WTC11 (cell line): ENCODE measurements at places on chromosomes 5 and 9.

GRCh38 chr9:96072930-96073329 lies 197.4 kb downstream of the ERCC6L2 start:
- no peak for DNase-seq

- no peak for DNase-seq
Measured at GRCh38 chr9:116403171-116403570, 249.6 kb downstream of the PAPPA start.

DNA sequence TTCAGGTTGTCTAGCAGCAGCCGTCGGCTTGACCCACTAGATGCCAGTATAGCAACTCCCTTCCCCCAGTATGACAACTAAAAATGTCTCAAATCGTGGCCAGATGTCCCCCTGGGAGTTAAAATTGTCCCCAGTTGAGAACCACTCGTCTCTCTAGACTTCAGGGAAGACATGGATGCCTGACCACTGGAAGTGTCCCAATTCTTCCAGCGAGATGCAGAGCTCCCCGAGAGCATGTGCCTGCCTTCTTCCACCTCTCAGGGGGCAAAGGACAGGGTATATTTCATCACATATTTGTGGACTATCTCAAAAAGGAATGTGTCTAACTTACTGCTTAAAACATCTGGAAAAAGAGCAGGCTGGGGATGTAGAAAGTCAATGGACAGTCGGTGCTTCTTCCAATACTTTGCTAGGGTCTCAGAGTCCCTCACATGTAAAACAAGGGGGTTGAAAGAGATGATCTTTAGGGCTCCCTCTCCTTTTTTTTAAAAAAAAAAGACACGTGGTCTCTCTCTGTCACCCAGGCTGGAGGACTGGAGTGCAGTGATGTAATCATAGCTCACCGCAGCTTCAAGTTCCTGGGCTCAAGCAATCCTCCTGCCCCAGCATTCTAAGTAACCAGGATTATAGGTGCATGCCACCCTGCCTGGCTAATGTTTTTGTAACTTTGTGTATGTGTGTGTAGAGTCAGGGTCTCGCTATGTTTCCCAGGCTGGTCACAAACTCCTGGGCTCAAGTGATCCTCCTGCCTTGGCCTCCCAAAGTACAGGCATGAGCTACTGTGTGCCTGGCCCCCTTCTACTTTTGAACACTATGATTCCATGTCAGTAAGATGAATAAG lies 190.6 kb downstream of the DAB2IP start:
- no peak for DNase-seq

GRCh38 chr5:118115791-118116190 lies 872.6 kb downstream of the DTWD2 start:
- DNase-seq: no peak

DNA sequence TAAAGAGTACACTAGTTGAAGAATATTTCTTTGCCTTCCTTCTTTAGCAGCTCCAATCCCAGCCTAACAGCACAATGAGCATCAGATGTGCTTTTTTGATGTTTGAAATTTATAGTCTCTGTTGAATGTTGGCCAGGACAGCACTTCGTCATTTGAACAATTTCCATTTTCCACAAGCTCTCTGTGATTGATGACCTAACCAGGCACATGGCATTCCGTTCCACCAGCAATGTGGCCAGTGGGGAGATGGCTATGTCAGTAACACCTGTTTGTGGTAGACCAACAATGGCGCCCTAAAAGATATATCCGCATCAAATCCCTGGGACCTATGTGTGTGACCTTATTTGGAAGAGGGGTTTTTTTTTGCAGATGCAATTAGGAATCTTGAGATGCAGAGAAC lies 66.8 kb downstream of the PALM2AKAP2 start:
- no peak for DNase-seq

GRCh38 chr9:16303506-16303905 lies 567.0 kb downstream of the BNC2 start:
- DNase-seq: no peak

DNA sequence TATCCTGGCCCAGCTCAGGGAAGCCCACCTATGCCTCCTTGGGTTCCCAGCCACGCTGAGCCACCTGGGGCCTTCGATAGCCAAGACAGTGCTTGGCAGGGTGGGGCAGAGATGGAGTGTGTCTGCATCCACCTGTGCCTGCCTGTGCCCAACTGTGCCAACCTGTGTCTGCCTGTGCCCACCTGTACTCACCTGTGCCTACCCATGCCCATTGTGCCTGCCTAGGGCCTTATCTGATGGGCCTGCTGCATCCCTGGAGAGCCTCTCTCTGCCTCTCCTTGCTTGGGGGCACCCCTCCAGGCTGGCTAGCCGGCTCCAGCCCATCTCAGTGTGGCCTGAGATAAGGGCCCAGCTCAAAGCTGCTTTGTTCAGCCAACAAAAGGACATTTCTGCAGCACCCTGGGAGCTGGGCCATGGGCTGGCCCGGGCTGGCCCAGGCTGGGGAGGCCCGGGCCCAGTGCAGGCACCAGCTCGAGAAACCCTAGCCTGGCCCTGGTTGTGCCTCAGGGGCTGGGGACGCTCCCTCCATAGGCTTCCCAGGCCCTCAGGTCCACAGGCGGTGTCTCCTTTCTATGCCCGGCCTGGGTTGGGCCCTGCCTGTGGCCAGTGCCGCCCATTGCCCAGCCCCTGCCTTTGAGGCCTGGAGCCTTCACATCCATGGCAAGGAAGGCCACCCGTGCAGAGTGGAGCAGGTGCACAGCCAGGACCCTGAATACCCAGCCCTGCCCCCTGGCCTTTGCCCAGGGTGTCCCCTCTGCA lies 37.3 kb upstream of the NOTCH1 start:
- no peak for DNase-seq

DNA sequence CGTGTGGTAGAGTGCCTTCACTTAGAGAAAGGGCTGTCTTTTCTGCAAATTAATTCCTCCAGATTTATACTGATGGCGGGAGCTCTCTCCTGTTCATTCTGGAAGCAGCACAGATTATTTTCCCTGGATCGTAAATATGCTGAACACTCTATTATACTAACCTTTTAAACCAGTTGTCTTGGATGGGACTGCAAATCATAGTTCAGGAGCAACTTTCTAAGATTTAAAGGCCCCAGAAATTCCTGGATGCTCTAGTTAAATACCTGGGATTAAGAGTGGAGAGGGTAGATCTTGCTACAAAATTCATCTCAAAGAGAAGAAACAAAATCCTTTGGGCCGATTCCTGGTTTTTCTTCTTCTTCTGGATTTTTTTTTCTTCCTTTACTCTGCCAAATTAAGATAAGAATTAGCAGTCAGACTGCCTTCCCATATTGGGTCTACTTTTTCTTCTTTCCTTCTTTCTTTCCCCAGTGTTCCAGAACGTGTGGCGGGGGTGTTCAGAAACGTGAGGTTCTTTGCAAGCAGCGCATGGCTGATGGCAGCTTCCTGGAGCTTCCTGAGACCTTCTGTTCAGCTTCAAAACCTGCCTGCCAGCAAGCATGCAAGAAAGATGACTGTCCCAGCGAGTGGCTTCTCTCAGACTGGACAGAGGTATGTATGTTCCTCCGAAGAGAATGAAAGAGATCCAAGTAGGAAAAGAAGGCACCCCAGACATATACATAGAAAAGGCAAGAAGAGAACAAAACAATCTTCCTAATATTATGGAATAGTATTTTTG lies 262.7 kb downstream of the SAXO1 start:
- no peak for DNase-seq

DNA sequence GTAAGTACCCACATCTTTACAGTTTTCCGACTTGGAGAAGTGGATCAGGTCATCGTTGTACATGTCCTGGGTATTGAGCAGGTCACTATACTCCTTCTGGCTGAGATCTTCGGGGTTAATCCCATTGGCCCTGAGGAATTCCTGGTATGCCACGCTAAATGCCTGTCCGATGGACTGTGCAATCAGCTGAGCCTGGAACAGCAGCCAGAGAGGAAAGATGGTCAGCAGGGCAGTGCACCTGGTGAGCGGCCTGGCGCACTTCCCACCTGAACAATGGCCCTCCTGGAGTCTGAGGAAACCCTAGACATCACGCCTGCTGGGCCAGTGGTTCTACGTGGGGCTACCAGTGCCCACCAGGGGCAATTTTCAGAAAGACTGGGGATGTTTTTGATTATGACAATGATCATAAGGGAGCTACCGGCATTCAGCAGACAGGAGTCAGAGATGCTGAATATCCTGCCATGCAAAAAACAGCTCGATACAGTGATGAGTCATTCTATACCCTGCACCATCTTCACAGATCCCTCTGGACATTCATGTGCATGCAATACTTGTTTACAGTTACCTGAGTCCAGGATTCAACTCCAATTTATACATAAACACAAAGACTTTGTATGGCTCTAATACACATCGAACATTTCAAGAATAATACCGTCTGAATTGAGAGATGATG lies 127.2 kb downstream of the ENTREP1 start:
- DNase-seq: no peak

DNA sequence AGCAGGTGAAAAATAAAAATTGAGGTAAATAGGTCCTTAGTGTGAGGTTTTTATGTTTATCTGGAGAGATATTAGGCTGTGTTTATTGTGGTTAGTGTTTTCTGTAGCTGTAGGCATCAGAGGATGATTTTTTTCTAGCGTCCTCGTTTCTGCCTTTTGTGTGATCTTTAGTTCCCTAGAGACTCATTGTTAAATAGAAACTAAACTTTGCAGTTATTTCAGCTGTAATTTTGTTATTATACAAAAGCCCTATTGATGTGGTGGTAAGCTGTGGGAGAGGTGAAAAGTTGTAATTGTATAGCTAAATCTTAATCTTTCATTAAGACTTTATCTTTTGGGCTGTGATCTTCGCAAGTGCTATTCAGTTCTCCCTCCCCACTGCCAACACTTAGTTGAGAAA lies 340.3 kb downstream of the CYLC2 start:
- DNase-seq: no peak

DNA sequence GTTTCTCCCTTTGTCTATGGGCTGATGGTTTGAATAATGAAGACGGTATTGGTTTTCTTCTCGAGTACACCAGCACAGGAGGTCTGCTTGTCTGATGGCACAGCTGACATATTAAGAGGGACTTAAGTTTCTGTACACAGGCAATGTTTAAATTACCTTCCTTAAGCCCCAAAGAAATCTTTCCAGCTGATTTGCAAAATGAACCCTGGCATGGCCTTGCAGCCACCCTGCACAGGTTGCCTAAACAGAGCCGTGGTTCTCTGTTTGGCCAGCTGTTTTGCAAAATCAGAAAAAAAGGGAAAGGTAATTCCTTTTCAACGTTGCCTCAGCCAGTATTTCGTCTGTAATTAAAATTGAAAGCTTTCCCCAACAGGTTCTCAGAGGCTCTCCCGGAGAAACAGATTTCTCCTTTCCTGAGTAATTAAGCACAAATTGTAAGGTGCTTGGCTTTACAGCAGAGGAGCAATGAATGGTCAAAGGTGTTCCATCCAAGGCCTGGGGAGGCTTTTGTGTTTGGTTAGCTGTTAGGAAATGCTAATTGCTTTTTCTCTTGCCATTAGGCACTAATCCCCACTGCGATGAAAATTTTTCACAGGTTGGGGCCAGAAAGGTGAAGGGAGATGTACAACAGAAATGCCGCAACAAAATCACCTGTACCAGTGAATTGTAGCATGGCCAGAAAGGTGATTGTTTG lies 138.9 kb downstream of the RASEF start:
- DNase-seq: no peak

DNA sequence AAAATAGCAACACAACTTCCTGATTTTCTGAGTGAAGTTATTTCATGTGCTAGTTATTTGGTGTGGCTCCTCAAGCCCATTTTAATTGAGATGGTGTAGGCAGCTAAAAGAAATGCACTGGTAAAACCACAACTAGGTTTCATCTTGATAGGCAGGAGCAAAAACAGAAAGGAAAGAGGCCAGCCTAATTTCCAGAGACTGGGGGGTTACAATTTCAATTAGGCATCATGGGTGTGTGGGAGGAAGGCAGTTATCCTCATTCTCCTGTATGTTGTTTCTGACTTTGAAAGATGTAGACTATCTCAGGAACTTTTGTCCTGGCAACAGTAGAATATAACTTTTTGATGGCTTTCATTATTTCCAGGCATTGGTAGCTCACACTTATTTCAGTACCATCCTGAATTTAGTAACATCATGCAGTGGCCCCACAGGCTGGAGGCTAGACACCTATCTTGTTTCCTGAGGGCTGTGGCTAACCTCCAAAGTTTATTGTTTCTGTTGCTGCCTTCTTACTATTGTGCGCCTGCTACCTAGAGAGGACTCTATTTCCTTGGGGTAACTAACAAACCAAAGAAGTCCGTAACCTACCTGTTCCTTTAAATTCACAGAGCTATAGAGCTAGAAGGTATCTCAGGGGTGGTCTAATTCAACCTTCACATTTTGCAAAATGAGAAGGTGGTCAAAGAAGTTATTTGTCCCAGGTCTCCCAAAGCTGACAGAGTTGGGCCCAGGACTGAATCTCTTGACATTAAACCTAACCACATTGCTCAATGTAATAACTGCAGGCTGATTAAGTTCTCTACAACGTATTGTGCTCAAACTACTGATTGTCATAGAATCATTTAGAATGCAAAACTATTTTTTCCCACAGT lies 42.4 kb downstream of the FYB1 start:
- DNase-seq: no peak

- no peak for DNase-seq
Measured at GRCh38 chr5:155025895-155026294, 12.3 kb downstream of the KIF4B start.

- no peak for DNase-seq
Measured at GRCh38 chr5:177365845-177366527, 8.3 kb downstream of the RGS14 start.

- DNase-seq: no peak
Measured at GRCh38 chr5:153445875-153446579, 44.4 kb upstream of the GRIA1 start.

DNA sequence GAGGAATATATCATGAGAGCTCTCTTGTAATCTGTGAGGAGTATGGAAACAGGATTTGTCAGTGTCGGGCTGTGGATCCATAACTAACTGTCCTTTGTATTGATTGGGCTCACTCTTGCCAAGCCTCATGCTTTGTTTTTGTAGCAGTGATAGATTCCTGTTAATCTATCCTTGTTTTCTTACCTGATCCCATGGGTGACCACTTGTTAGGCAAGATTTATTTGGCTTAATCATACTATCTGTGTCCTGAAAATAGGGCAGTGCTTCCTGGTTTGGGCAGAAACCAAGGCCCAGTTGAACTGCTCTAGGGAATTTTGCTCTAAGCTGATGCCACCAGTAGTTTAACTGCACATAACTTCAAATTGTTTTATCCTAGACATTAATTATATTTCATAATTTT lies 6.1 kb downstream of the NDFIP1 start:
- no peak for DNase-seq
